Activated CD8-positive, alpha-beta memory T cell treated with anti-CD3 and anti-CD28 coated beads, Interleukin-2, amount 10 ng/mL, durations not matched to agents 7 days and 5 days (primary cell): ENCODE measurements at places on chromosomes 13 and 19.

- no peak for DNase-seq
Measured at GRCh38 chr19:47658431-47659348, 49.8 kb downstream of the BICRA start.

- no peak for DNase-seq
Measured at GRCh38 chr13:92717857-92718256, 508.8 kb upstream of the GPC6 start.

- no peak for DNase-seq
Measured at GRCh38 chr13:63631006-63631405, 2215.4 kb upstream of the PCDH20 start.

GRCh38 chr19:8158411-8159074 lies 9.2 kb upstream of the FBN3 start:
- DNase-seq = peak; percentile 66

- no peak for DNase-seq
Measured at GRCh38 chr19:45739498-45740439, 6.5 kb downstream of the MEIOSIN start.

GRCh38 chr13:79631051-79631659 lies 150.2 kb downstream of the NDFIP2 start:
- no peak for DNase-seq

DNA sequence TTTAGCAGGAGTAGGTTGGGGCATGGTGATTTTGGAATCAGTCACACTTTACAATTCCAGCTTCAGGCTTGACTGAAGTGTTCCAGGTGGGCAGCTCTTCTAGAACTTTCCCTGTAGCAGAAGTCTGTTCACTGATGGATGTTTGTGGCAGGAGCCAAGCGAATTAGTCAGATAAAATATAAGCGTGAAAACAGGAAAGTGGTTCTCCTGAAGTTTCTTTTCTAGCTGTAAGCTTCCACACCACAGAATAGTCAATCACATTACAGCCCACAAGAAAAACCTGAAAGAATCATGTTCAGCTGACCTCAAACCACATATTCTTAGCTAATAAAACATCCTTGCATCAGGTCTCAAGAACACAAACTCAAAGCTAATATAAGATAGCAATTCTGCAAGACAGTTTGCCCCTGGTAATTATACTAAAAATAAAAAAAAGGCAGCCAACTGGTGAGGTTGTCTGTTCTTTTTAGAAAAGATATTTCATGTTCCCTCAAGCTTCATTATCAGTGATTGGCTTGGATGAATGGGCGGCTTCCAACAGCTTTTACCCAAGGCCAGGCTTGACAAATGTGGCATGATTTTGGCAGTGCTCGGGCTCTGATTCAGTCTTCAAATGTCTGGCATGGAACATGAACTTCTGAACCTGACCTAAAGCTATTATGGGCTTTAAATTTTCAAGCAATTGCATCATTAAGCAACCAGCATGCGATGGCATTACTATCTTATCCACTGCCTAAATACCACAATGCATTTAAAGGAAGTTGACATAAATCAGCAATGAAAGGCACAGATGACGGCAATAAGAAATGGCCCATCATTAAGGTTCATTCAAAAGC lies 136.8 kb downstream of the DCLK1 start:
- DNase-seq = no peak

- peak; percentile 91 for DNase-seq
Measured at GRCh38 chr19:507286-508203, at the start of gene TPGS1. Gene TPGS1 (plus strand): TSS chr19:507497. CDS start chr19:507507, 10 bp downstream.

- DNase-seq = no peak
Measured at GRCh38 chr19:5339950-5340636, 519 bp downstream of the PTPRS start.

- DNase-seq = no peak
Measured at GRCh38 chr13:95708391-95708774, 31.4 kb downstream of the DNAJC3 start.

- DNase-seq = no peak
Measured at GRCh38 chr13:40002016-40002415, 346.6 kb downstream of the COG6 start.
